ENCODE measurements at places on chromosomes 11 and 22.
A peak's percentile ranks its signal among the peaks of the same experiment; 100 is the strongest.

DNA sequence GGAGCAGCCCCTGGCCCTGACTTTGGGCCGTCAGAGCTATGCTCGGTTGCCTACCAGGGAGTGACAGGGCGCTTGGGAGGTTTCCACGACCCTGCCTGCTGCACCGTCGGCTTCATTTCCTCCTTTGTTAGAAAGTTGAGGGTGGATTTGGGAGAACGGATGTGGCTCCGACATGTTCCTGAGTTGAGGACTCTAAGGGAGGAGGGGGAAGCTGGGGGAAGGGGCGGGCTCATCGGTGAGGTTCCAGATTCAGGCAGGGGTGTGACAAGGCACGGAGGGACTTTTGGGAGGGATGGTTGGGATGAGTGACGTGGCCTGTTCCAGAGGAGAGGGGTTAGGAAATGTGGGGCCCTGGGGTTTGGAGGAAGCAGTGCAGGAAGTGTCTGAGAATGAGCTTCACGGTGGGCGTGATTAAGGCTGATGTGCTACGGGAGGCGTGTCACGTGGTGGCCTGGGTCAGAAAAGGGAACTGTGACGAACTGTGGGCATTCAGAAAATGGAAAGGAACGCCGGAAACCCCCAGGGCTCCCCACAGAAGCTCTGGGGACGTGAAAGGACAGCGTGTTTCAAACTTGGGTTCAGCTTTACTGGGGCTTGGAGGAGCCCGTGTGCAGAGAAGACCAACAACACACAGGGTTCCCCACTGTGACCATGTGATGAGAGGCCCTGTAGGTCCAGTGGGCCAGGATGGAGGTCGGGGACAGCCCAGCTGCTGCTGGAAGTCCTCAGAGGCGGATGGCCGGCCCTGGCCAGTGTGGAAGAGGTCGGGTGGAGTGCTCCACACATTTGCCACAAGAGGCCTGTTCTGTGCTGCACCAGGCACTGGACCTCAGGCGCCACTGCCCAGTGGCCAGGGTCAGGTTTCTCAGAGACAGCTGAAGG is 2.8 kb downstream of the PARVB start:
- DNase-seq, result peak; percentile 26

DNA sequence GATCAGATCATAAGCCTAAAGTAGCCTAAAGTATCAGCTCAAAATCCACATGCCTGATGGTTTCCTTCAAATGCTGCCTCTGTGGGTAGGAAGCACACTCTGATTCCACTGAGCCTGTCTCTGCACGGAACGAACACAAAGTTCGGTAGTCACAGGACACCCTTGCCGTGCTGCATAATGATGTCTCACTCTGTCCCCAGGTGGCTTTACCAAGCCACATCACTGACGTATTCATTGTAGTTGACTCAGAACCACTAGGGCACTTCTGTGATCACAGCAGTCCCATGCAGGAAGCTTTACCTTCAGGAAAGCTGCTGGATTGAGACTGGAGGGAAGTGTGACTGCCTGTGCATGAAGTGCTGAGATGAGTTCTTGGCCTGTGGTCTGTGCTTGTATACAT is 147.7 kb downstream of the ATXN10 start:
- no peak for DNase-seq

GRCh38 chr11:33333816-33334215 is 76.6 kb downstream of the HIPK3 start:
- DNase-seq, result no peak

DNA sequence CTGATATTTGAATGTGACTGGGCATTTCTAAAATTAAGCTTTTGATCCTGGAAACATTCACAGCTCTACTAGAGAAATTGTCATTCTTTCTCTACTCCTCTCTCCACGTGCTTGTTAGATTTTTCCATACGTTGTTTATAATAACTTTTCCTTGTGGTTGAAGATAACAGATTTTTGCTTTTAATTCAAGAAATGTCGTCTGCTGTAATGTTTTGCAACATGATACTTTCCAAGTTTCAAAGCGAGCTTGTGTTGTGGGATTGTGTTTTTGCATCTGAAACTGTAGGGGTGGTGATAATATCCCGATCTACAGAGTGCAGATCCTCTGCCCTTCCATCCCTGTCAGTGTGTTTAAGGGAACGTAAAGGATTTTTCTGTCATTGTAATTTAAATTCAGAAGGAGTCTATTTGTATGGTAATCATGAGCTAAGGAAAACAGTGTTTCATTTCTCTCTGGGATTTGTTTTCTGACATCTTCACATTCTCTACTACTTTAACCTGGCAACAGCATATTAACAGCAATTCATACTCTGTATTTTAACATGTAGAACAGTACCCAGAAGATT is 321.4 kb downstream of the FAT3 start:
- no peak for DNase-seq

- no peak for DNase-seq
Observed at GRCh38 chr11:119706887-119707286, 22.1 kb downstream of the NECTIN1 start.

DNA sequence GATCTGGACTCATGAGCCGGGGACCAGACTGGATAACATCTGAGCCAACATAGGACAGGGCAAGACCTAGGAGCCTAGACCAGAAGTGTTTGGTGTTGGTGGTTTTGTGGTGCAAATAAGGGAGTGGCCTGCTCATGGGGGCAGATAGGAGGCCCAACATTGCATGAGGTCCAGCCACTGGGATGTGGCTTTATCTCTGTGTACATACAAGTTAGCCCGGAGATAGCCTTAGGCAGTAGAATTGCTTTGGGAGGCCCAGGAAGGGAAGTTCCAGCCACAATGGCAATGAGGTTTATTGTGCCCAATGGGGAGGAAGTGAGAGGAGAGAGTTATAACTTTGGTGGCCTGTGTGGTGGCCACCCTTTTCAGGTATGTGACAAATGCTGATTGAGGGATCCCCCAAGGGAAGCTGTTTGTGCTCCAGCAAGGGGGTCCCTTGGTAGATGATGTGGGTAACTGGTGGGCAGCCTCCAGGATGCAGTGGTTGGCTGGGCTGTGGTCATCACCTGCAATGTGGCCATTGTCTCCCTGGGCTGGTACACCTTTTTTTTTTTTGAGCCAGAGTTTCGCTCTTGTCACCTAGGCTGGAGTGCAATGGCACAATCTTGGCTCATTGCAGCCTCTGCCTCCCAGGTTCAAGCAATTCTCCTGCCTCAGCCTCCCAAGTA is 6.4 kb downstream of the LMO2 start:
- DNase-seq, result no peak

GRCh38 chr11:104964247-104964646 is 4.1 kb downstream of the CASP4 start:
- no peak for DNase-seq

DNA sequence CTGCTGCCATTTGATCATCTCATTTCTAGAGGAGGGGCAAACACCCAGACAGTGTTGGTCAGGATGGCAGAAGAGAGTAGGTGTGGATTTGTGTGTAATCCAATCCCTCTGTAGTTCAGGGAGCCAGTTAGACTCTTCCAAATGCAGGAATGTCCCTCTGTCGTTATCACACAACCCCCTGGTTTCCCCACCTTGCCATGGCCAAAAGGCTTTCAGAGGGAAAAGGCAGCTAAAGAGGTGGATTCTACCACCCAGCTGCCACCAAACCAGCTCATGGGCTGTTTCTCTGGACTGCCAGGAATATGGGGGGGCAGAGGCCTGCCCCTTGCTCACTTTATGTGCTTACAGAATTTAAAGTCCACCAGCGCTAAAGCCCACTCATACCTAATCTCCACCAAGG is 18.1 kb downstream of the TSKU start:
- DNase-seq, result no peak

- DNase-seq, result no peak
Observed at GRCh38 chr11:27456140-27456794, 16.3 kb downstream of the LGR4 start.

DNA sequence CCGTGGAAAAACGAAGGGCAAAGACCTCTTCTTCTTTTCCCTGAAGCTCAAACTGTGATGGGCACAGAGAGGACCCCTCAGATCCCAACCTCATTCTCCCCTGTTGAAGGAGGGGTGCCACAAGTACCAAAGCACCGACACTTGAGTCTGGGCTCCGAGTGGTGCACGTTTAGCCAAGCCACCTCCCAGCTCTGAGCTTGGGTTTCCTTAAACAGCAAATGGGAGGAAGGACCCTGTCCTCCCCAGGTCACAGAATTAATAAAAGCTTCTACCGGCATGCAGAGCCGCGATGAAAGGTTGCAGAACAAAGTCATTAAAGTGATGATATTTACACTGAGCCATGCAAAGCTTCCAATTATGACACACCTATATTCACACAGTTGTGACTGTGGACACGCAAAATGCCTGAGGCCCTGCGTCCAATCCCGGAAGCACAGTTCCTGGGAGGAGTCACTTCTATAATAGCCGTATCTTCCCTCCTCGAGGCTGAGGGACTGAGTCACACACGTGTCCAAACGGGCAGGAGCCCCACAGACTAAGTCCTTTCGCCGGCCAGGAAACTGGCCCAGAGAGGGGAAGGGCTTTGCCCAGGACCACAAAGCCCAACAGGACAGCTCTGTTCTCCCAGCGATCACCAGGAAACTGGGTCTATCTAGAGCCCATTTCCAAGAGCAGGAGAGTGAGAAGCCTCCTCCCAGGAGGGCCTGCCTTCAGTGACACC is 922 bp upstream of the CSNK1E start:
- DNase-seq, result no peak

DNA sequence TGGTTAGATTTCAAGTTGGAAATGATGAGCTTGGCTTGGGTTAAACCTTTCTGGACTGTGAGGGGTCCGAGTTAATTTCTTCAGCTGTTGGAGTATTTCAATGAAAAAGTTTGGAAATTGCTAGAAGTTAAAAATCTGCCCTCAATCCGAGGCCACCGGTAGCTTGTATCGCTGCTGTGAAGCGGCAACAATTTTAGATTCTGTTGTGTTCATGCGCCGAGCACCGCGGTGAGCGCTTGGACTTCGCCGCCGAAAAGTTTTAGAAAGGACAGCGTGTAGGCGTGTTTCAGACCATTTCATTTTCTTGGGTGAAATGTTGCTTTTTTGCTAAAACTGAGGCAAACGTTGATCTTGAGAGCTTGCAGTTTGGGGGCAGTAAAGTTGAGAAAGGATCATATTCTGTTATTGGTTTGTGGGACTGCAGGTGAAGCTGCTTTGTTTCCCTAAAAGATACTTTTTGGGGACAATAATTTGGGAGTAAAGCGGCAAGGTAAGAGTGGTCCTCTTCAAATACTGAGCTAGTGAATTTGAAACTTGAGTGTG is 928 bp downstream of the FBXO7 start:
- no peak for DNase-seq

DNA sequence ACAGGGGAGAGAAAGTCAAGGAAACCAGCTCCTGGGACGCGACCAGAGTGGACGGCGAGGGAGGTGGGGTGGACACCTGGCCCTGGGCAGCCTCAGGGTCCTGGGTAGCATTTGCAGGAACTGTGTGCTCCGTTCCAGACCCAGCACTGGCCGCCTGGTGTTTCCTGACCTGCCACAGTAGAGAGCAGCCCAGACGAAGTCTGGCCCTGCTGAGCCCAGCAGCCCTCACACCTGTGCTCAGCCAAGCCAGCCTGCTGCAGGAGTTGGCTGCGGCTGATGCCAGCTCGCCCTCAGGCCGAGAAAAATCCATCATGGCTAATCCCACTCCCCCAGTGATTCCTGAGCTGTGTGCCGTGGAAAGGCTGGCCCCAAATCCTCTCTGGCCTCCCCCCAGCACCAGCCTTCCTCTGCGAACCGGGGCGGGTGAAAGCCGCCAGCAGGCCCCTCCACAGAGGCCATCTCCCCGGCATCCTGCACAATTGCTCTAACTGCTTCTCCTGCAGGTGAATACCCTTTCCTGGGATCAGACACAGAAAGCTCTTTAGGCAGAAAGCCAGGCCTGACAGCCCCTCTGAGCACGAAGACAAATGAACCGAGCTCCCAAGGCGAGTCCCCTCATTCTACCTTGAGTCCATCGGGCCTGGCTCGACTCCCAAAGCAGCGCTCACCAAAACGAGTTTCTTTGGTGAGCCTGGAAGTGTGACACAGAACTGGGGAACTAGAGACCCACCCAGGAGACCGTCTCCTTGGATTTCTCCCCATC is 88.6 kb downstream of the RTL6 start:
- DNase-seq, result no peak

DNA sequence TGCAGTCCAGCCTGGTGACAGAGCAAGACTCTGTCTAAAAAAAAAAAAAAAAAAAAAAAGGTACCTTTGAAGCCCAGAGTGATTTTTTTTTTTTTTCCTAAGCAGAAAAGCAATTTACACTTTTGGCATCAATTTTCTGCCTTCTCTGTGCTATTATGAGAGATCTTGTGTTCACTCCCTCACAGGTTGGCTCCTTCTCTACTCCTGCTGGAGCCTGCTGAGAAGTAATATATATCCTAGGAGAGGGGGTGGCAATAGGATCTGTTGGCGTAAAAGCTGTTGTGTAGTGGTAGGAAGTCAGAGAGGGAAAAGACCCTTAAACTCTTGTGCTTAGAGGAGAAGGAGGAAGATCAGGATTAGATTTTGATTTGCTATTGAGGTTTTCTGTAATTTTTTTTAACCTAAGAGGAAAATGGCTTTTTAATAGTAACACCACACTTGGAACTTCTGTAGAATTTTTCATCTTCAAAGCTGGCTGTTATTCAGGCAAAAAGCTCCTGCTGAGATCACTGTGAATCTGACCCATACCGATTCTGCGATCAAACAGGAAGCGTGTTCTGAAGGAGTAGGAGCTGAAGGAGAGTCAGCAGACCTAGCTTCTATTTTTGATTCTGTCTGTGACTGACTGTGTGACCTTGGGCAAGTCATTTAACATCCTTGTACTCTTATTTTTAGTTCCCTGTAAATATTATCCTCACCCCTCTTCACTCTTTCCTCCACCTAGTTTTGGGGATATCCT is 77.7 kb downstream of the TRIM44 start:
- no peak for DNase-seq

All from activated CD4-positive, CD25-positive, alpha-beta regulatory T cell (primary cell).